CD4-positive, alpha-beta T cell treated with Interleukin-4 for 1 hour (primary cell): ENCODE measurements at places on chromosomes 1 and 21.

GRCh38 chr1:165364568-165365133 lies 8.1 kb upstream of the LMX1A start:
- DNase-seq, result no peak

GRCh38 chr1:225447650-225448089 lies 19.8 kb upstream of the LBR start:
- DNase-seq, result no peak

DNA sequence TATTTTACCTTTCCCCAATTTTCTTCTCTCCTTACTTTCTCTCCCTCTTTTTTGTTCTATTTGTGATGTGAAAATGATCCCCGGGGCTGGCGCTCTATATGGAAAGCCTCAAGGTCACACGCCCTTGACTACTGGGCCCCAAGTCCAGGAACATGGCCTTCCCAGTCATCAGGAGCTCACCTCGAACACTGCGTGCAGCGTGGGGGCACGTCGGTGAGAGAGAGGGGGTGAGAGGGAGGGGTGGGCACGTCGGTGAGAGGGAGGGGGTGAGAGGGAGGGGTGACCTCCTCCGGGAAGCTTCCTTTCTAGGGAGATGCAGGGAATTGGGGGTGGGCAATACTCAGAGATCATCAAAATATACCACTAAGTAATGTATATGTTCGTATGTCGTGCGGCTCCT lies 94.6 kb upstream of the TMPRSS2 start:
- no peak for DNase-seq

DNA sequence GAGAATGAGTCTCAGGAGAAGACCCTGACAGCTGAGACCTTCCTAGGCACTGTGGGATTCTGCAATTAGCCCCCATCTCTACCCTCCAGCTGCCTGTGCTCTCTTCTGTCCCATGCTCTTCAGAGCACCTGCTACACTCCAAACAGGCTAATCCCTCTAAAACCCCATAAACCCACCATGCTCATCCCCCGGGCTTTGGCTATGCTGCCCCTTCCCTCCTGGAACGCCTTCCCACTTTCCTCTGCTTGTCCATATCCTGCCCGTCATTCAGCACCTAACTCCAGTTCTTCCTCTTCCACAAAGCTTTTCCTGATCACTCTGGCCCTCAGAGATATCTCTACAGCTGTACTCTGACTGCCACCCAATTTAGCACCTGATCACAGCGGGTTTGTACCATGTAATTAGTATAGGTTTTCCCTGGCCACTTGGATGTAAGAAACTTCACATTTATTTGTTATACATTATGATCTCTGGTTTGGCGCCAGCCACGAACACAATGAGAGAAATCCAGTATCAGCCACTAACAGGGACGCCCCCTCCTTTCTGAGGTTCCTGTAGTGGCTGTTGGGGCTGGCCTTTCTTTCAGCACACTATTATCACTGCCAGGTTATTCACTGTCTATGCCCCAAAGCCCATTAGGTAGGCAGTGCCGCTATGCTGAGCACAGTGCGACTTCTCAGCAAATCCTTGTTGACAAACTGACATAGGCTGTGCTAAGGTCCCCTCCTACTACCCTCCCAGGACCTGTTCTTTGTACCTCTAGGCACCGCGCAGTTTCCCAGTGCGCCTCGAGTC lies 45.1 kb downstream of the CDC7 start:
- DNase-seq, result no peak

- DNase-seq, result no peak
These were observed 23.7 kb downstream of the RNU5D-1 start for GRCh38 chr1:44707112-44707881.

GRCh38 chr21:36753556-36753955 lies 54.6 kb downstream of the SIM2 start:
- no peak for DNase-seq

DNA sequence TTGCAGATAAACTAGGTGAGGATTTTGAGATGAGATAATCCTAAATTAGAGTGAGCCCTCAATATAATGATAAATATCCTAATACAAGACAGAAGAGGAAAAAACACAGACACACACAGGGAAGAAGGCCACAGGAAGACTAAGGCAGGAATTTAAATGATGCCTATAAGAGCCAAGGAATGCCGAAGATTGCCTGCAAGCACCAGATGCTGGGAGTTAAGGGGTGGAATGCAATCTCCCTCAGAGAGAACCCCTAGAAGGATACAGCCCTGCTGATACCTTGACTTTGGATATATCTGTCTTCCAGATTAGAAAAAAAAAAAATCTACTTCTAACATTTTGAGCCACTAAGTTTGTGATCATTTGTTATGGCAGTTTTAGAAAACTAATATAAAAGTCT lies 299.7 kb upstream of the PRMT6 start:
- DNase-seq, result no peak

GRCh38 chr1:23478896-23479665 lies 4.9 kb downstream of the ASAP3 start:
- DNase-seq, result no peak

- no peak for DNase-seq
These were observed 7.0 kb upstream of the TUT4 start for GRCh38 chr1:52559875-52560274.

- DNase-seq, result no peak
These were observed 94.4 kb upstream of the GREM2 start for GRCh38 chr1:240706150-240706935.

- peak; percentile 57 for DNase-seq
These were observed 15.0 kb upstream of the TGFB2 start for GRCh38 chr1:218330043-218330623.

- peak; percentile 31 for DNase-seq
These were observed 7.9 kb upstream of the NLRP3 start for GRCh38 chr1:247408100-247408499.

DNA sequence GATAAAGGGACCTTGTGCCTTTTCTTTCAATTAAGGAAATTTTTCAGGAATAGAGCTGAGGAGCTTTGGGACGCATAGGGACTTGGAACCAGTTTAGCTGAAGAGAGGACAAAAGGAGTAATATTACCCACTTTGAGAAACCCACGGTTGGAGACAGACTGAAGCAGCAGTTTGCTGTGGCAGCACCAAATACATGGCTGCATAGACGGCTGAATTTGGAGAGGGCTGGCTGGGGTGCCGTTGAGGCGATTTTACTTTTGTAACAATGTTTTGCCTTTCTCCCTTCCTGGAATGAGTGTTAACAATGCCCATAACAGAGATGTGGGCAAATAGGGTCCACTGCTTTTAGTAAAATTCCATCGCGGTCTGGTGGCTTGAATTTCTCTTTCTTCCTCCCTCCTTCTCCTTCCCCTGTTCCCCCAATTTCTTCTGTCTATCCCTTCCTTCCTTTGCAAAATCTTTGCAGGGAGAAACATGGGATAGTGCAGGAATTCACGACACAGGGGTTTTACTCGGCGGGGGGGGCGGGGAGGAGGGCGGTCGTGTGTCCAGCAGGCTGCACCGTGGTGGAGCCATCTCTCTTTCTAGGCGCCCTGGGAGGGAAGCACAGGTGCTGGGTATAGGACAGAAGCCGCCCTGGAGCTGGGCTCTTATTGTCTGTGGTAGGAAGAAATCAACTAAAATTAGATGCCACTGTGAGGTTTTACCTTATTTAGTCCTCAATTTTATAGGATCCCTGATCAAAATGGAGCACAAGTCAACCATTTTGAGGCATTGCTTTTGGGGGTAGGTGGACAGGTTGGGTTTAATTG lies 6.8 kb downstream of the LHX4 start:
- DNase-seq, result no peak

DNA sequence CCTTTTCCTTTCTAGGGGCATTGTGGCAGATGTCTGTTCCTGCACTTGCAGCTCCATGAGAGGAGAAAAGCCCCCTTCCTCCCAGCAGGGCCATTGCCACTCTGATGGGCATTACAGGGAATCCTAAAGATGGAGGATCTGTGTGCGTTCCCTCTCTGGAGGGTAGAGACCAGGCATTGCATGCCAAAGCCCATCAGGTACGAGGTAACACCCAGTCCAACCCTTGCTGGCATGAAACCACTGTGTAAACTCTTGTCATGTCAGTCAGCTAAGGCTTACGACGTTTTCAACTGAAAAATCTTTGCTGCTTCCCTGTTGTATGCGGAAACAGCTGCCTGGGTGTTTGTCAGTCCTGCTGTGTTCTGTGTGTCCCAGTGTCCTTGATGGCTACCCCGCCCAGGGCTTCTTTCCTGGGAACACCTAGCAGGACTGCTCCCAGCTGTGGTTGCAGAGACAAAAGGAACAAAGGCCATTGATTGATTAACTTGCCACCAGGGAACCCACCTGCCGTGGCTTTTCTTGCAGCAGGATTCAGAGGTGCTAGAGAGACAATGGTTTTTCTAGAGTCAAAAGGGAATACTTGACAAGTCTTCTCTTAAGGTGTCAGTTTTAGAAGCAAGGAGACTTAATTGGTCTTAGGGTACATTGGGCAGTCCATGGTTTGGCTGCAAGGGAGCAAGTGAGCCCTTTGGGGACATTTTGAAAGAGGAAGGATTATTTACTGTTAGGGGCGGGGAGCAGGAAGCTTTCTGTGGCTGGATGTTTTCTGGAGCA lies 24.6 kb downstream of the B3GALT5 start:
- DNase-seq, result no peak

GRCh38 chr1:62784509-62785365 lies 805 bp downstream of the ATG4C start:
- DNase-seq, result no peak

DNA sequence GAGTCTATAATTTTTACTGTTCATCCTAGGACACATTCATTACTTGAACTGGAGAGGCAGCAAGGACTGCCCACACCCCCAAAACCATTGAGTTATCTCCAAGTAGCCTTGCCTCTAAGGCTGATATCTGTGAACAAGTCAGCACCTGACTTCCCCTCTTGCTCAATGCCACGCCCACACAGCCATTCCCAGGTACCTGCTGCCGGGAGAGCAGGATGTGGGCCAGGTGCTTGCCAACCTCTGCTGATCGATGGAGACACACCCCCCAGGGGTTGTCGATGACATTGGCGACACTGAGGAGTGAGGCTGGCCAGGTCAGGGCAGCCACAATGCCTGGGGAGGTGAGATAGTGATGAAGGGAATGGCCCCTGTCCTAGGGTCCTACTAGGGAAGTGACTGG lies 60.1 kb downstream of the TMCO4 start:
- no peak for DNase-seq

DNA sequence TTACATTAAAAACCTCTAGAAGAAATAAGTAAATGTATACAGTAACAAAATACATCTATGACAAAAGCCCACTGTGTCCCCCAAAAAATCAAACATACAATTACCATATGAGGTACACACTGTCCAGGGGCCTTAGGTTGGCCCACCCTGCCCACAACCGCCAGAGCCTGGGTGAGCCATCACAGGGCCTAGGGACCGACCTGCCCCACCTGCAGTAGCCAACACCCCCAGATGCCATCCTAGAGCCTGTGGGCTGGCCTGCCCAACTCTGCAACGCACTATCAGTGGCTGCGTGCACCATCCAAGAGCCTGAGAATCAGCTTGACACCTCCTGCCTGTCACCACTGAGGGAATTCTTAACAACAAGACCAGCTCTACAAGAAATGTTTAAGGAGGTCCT lies 39.0 kb downstream of the FAF1 start:
- no peak for DNase-seq

GRCh38 chr1:226884966-226885820 lies 14.8 kb downstream of the PSEN2 start:
- DNase-seq, result no peak

GRCh38 chr1:92277105-92277723 lies 21.6 kb downstream of the GLMN start:
- DNase-seq, result no peak

GRCh38 chr1:215728169-215728568 lies 161.1 kb downstream of the KCTD3 start:
- no peak for DNase-seq
